DMS79 treated with DMSO at 0.1 percent for 48 hours (cell line): ENCODE measurements at places on chromosomes 3 and 15.

- no peak for DNase-seq
These were observed 20.7 kb downstream of the HGD start for GRCh38 chr3:120661106-120661905.

GRCh38 chr3:182305881-182306665, 487.2 kb upstream of the ATP11B start:
- DNase-seq: no peak

DNA sequence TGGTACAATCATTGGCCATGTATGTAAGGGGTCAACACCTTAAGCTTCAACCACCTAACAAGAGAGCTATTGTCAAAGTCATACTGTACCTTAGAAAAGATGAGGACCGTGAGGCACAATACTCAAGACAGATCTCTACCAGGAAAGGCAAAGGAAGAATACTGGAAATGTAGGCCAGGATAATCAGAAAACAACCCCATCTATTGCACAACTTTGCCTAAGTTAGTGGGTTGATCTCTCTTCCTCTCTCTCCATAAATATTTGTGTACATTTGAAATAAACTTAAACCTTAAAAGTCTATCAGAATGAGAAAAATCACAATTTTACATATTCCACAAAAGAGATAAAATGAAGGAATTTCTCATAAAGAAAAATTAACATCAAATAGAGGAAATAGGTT, 556.9 kb downstream of the MECOM start:
- DNase-seq: no peak

DNA sequence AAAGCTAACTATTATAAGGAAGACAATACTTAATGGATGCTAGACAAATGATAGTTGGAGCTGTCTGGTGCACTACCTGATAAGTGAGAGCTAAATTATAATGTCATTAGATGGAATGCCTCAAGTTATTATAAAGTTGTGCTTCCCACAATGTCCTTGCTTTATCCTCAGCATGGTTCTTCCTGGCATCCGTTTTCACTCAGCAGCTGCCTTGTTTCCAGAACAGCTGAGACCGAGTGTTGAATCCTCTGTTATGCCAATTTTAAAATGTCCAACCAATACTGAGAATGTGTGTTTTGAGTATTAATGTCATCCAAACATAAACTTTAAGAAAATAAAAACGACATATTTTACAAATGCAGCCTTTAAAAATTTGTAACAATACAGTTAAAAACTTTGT, 286.7 kb upstream of the SOX2 start:
- DNase-seq: no peak

GRCh38 chr15:75661100-75661755, 13.5 kb downstream of the SNX33 start:
- no peak for DNase-seq

GRCh38 chr3:99325402-99325801, 313.0 kb upstream of the COL8A1 start:
- no peak for DNase-seq

GRCh38 chr15:85276508-85276907, 103.9 kb upstream of the AKAP13 start:
- DNase-seq: no peak

DNA sequence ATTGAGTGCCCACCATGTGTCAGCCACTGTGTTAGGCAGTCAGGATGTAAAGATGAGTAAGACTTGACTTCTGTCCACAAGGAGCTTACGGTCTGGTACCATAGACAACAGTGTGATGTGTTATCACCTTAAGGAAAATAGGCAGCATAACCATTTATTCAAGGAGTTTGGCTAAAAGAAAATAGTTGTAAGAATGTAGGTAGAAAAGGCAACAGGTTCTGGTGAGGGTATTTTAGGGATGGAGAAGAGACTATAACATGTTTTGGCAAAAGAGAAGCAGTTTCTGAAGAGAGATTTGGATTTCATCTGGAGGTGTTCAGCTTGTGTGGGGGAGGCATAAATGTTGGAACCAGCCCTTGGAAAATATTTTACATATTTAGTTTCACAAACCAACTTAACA, 121.9 kb downstream of the HCN4 start:
- DNase-seq: no peak

DNA sequence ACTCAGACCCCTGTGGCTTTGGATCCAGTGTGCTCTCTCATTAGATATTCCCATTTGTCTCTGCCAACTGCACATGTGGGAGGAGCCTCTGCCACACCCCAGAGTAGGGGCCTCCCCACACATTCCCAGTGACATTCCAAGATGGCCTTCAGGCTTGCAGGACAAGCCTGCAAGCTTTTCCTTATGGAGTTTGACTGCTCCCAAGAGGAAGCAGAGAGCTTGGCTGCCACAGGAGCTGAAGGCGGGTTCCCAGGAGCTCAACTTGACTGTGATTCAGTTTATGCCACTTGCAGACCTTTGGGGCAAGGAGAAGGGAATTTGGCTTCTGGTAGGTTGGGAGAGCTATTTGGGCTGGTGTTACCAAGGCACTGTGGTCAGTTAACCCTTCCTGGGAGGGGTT, 22.5 kb upstream of the EPHB1 start:
- DNase-seq: no peak
